Esophagus muscularis mucosa (tissue), 4 donors: ENCODE measurements at places on chromosomes 12 and 14. TPM values are rescaled to one million over a fixed set of nuclear protein-coding genes. Genes with fewer than 3 reads are reported as not detected.

UNC79 gene
- 0.17 TPM for total RNA-seq

GRCh38 chr12:1533205-1533601 lies 61.2 kb downstream of the FBXL14 start:
- DNase-seq, result no peak
- H3K4me1 ChIP-seq, result no peaks in the 10 kb centered on the region
- peak overlapping the region; percentile 18 for H3K4me3 ChIP-seq
- H3K27me3 ChIP-seq, result peaks cover 14% of the 10 kb centered on the region
- no peak overlapping the region for H3K27ac ChIP-seq

DNA sequence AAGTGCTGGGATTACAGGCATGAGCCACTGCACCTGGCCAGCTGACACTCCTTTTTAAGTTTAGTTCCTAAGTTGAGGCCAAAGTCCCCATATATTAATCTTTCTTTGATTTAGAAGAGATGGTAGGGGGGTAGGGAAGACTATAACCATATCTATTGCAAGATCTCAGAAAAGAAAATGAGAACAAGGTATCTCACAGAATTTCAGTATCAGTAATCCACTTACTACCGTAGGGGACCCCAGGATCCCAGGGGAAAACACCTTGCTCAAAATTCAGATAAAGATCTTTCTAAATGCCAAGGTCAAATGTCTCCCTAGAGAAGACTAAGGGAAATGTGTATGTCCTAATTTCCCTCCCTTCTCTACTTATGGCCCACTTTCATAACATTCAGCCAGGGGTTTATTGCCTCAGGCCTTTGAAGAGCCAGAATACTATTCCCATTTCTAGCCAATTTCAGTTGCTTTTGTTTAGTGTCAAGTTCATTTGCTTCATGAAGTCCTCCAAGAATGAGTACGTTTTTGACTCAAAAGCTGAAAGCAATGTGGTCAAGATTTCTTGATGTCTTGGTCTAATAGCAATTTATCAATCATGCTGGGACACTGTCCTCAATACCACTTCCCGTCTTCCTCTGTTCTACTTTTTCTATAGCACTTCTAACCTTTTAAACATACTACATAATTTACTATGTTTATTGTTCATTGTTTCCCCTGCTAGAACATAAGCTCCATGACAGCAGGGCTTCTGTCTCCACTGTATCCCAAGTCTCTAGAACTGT lies 86.3 kb downstream of the DCAF5 start:
- peaks cover 9% of the 10 kb centered on the region for H3K4me1 ChIP-seq
- H3K36me3 ChIP-seq, result peaks cover 7% of the 10 kb centered on the region
- no peaks in the 10 kb centered on the region for H3K27me3 ChIP-seq
- no peak overlapping the region for H3K27ac ChIP-seq
- no peak for DNase-seq
- no peak overlapping the region for H3K4me3 ChIP-seq

GRCh38 chr14:100037353-100037752 lies 27.9 kb upstream of the EVL start:
- H3K4me1 ChIP-seq, result peaks cover 11% of the 10 kb centered on the region
- H3K27me3 ChIP-seq, result no peaks in the 10 kb centered on the region
- H3K4me3 ChIP-seq, result no peak overlapping the region
- DNase-seq, result no peak
- no peak overlapping the region for H3K27ac ChIP-seq
- no peaks in the 10 kb centered on the region for H3K36me3 ChIP-seq

- H3K4me1 ChIP-seq, result no peaks in the 10 kb centered on the region
- DNase-seq, result no peak
- no peak overlapping the region for H3K4me3 ChIP-seq
- H3K36me3 ChIP-seq, result no peaks in the 10 kb centered on the region
- H3K27ac ChIP-seq, result no peak overlapping the region
- no peaks in the 10 kb centered on the region for H3K27me3 ChIP-seq
These were observed 42.2 kb downstream of the PTPRO start for GRCh38 chr12:15364221-15365160.

DNA sequence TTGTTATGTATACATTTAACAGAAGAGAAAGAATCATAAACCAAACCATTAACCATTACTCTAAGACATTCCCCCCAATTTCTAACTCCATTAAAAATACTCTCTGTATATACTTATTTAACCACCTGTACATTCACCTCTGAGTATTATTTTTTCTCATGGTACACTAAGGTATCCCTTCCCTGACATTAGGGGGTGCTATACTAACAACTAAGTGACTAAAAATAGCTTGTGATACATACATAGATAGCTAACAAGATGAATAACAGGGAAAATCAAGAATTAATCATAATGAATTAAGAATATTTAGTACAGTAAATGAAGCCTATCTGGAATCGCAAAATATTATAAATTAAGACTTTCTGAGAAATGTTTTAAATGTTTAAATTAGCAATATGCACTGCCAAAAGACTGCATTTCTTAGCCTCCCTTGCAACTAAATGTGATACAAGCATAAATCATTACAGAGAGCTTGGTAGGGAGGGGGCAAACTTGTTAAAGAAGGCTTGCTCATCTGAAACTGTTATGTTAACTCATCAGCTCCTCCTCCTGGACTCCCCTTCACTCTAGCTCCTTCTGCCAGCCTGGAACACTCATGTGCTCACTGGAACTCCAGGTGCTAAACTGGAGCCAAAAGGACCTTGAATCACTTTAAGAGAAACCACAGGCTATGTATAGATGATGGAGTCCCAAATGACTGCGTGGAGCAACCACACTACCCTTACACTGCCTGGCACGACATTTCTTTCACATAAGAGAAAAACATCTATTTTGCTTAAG lies 14.9 kb downstream of the C2CD5 start:
- no peak overlapping the region for H3K27ac ChIP-seq
- H3K4me1 ChIP-seq, result peaks cover 7% of the 10 kb centered on the region
- H3K27me3 ChIP-seq, result no peaks in the 10 kb centered on the region
- no peak overlapping the region for H3K4me3 ChIP-seq
- H3K36me3 ChIP-seq, result peaks cover 11% of the 10 kb centered on the region
- DNase-seq, result no peak

- no peak overlapping the region for H3K4me3 ChIP-seq
- H3K4me1 ChIP-seq, result peaks cover 36% of the 10 kb centered on the region
- no peak for DNase-seq
- H3K36me3 ChIP-seq, result peaks cover 15% of the 10 kb centered on the region
- no peaks in the 10 kb centered on the region for H3K27me3 ChIP-seq
These were observed 23.2 kb downstream of the ZFYVE1 start for GRCh38 chr14:73003681-73004080.

DNA sequence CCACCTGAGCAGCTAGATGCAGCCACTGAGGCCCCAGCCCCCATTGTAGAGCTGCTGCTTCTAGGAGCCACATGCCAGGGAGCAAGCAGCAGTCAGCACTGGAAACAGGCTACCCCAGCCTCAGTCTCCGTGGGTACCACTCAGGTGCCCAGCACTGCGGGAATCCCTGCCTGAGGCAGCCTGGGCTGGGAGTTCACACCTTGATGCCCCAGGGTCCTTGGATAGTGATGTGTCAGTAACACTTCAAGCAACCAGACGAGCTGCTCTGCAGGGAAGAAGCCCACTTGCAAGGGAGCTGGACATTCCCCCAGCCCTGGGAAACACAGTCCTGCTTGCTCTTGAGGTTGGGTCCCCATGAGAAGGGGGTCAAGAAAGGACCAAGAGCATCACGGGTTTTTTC lies 90.7 kb downstream of the ZFP36L1 start:
- DNase-seq, result no peak
- H3K4me3 ChIP-seq, result no peak overlapping the region
- H3K27me3 ChIP-seq, result no peaks in the 10 kb centered on the region
- no peak overlapping the region for H3K27ac ChIP-seq
- H3K4me1 ChIP-seq, result peaks cover 30% of the 10 kb centered on the region

DNA sequence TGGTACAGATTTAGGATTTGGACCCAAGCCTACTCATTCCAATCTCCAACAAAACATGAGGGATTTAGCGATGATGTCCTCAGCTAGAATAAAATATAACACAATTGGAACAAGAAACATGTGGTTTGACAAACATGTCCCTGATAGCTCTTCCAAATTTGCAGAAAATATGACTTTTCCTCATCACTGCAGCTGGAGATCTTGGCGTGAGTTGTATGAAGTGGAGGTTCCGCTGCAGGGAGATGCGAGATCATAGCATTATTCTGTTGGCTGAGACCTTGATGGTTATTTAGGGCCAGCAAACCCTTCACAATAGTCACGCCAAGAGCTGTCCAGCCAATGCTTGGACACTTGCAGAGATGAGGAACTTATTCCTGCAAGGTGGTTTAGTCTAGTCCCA lies 413.4 kb upstream of the TBX3 start:
- H3K27me3 ChIP-seq, result no peaks in the 10 kb centered on the region
- H3K36me3 ChIP-seq, result no peaks in the 10 kb centered on the region
- no peak overlapping the region for H3K4me3 ChIP-seq
- no peaks in the 10 kb centered on the region for H3K4me1 ChIP-seq

- H3K4me1 ChIP-seq, result no peaks in the 10 kb centered on the region
- H3K27ac ChIP-seq, result no peak overlapping the region
- no peaks in the 10 kb centered on the region for H3K27me3 ChIP-seq
- DNase-seq, result no peak
- no peak overlapping the region for H3K4me3 ChIP-seq
These were observed 158.0 kb upstream of the CAND1 start for GRCh38 chr12:67111182-67111581.

GRCh38 chr12:100141666-100141997 lies 1.0 kb downstream of the BLTP3B start:
- peak overlapping the region; percentile 100 for H3K27ac ChIP-seq
- peak overlapping the region; percentile 72 for H3K4me3 ChIP-seq
- H3K27me3 ChIP-seq, result no peaks in the 10 kb centered on the region
- no peaks in the 10 kb centered on the region for H3K36me3 ChIP-seq
- DNase-seq, result no peak

DNA sequence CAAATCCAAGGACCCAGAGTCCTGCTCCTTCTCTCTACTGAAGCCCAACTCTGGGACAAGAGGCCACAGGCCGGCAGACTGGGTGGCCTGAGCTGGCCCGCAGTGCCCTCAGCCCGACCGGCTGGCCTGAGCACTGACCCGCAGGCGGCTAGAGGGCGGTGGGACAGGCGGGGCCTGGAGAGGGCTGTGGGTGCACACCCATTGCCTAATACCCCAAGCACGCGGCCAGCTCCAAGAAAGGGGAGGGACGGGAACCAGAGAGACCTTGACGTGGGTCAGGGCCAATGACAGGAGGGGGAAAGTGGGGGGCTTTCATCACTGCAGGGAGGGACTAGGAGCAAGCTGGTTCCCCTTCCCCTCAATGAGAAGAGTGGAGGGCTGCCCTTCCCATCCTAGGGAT lies 2.0 kb upstream of the WNT10B start:
- H3K4me1 ChIP-seq, result peaks cover 58% of the 10 kb centered on the region
- H3K36me3 ChIP-seq, result no peaks in the 10 kb centered on the region
- peak overlapping the region; percentile 34 for H3K27ac ChIP-seq
- H3K4me3 ChIP-seq, result no peak overlapping the region
- H3K27me3 ChIP-seq, result peaks cover 58% of the 10 kb centered on the region

DNA sequence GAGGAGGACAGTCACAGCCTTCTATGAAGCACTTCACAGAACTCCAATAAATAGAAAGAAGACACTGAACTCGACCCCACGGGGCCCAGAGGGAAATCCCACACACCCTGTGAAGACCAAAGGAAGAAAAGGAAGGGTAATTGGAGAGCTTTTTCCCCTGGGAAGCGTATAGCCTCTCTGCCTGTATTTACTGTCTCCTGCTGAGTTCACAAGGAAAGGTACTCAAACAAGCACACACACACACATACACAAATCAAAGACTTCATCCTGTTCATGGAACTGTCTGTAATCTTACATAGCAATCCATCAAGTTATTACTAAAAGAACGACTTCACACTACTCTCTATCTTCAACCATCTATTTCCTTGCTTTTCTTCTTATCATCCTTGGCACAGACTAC lies 15.3 kb downstream of the FOXN3 start:
- H3K27me3 ChIP-seq, result no peaks in the 10 kb centered on the region
- no peak for DNase-seq
- no peak overlapping the region for H3K4me3 ChIP-seq

DNA sequence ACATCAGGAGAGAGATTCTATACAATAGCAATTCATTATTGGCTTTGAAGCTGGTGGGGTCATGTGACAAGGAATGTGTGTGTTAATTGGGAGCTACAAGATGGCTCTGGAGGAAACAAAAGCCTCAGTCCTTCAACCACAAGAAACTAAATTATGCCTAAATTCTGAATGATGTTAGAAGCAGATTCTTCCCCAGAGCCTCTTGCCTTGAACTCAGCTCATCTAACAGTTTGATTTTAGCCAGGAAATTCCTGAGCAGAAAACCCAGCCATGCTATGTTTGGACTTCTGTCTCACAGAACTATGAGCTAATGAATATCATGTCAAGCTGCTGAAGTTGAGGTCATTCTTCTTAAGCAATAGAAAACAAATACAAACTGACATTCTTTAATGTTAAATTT lies 274.7 kb downstream of the SLC6A15 start:
- no peak overlapping the region for H3K4me3 ChIP-seq
- H3K4me1 ChIP-seq, result no peaks in the 10 kb centered on the region
- DNase-seq, result no peak
- no peaks in the 10 kb centered on the region for H3K27me3 ChIP-seq
